SW 1271 (cell line): ENCODE measurements at places on chromosomes 1 and 21.

DNA sequence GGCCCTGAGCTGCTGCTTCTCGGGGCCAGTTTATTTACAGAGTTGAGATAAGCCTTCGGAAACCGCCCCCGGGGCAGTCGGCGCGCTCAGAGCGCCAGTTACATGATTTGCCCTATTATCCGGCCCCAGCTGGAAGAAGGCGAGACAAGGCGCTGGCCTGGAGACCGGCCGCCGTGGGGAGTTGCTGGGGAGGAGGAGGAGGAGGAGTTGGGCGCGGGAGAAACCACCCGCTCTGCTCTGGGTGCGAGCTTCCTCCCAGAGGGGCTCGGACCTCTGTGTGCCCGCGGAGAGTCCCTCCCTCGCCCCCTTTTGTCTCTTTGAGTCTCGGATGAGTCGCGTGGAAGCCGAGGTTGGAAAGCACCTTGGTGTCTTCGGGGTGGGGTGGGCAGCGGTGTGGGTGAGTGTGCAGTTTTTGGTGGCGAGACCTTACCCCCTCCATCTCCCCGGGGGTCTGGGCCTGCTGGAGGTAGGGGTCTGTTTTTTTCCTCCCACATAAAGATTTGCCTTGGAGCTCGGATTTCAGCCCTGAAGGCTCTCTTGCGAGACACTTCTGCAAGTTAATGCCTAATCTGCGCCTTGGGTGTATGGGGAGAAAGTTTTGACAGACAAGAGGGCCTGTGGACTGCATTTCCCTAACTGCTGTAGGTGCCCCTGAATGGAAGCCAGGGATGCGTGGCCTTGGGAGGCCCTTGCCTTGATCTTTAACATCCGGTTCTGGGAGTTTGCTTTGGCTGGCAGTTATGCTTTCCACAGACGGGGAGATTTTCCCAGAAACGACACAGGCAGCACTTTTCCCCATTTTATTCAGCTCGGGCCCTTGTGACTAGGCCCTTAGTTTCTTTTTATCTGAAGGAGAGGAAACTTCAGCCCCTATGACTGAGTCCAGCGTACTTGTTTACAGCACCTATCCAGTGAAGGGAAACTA is 80.0 kb downstream of the NDUFS5 start:
- DNase-seq, result peak; percentile 7

GRCh38 chr21:17536381-17536780 is 23.5 kb downstream of the CXADR start:
- no peak for DNase-seq

- no peak for DNase-seq
These were observed 137.1 kb downstream of the AKT3 start for GRCh38 chr1:243712941-243713340.

GRCh38 chr1:67159233-67159632 is 7.0 kb upstream of the IL23R start:
- DNase-seq, result no peak

DNA sequence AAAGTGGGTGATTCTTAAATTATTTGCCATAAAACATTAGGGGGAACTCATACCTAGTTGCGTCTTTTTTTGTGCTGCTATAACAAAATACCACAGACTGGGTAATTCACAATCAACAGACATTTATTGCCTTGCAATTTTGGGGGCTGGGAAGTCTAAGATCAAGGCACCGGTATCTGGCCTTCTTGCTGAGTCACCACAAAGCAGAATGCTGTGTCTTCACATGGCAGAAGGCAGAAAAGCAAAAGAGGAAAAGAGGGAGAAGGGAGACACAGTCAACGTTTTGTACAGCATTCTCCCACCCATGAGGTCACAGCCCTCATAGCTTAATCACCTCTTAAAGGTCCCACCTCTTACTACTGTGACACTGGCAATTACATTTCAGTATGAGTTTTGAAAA is 291.0 kb downstream of the CHRM3 start:
- no peak for DNase-seq

DNA sequence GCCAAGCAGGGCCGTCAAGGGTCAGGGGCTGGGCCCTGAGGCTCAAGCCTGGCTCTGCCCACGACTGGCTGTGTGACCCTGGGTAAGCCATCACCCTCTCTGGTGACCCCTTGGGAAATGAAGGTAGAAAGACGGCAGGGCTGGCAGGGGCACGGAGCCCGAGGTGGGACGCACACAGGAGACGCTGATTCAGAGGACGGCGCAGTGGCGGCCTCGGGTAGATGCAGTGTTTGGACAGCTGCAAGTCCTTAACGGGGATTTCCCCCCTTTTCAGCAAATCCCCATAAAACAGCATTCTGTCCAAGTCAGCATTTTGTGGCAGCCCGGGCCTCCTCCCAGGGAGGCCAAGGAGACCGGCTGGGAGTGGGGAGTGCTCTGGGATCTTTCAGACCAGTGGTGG is 16.7 kb downstream of the COL8A2 start:
- DNase-seq, result no peak

DNA sequence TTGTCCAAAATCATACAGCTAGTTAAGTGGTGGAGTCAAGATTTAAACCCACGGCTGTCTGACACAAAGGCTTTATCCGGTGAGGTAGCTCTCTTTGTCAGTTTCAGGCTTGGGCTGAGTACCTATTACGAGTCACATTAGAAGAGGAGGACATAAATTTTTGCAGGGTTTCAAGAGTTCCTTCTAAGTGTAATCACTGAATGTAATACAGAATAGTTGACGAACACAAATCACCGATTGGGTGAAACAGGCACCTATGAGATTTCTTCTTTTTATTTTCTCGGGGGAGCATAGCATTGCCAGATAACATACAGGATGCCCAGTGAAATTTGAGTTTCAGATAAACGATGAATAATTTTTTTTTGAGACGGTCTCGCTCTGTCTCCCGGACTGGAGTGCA is 847 bp downstream of the PSMD4 start:
- DNase-seq, result no peak

DNA sequence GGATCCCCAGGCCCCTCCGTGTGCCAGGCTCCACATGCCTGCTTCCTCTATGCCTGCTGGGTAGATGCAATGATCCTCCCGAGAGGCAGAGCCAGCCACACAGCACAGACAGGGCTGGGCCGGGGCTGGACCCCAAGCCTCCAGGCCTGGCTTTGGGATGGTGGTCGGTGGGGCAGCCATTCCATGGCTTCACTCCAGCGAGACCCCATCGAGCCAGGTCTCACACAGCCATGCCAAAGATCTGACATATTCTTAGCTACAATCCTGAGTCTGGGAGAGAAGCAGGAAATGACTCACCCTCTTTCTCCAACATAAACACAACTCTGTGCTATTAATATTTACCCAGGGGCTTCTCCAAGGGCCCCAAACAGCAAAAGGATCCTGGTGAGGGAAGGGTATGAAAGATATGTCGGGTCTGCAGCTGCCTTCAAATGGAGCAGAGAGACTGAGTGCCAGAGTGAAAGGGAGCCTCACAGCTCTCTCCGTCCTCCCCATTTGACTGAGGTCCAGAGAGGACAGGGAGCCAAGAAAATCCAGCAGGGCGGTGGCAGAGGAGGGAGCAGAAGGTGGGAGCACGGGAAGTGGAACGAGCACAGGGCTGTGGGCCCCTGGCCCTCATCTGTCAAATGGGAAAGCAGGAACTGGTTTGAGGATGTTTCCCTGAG is 639.5 kb downstream of the MATN1 start:
- no peak for DNase-seq

DNA sequence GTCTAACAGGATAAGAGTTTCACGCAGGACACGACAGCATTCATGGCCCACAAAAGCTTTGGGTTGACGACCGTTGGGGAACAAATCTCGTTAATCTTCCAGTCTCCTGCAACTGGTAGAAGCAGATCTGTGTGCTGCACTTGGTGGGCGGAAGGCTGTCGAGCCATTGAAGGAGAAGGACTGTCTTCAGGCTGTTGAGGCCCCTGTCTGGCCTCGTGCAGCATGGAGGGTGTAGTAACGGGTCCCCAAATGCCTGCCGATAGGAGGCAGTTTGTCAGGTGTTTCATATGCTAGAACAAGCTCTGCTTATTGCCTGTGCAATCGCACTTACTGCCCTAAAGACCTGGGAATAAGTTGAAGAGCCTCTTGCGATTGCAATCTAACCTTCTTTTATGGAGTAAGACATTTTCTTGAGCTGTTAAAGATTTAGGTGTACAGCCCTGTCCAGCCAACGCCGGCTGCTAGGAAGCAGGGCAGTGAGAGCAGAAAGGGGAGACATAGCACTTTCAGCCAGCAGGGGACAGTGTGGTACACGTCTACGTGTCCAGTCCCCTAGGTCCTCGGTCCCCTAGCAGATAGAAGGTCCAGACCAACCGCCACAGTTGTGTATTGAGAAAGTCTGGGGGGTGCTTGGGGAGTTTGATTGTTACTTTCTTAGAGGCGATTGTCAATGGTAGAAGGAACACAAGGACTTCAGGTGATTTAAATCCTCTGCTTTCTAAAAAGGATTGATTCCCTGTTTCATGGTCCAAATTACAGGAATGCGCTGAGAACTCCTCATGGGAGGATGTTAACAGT is 102.3 kb upstream of the TMPRSS2 start:
- DNase-seq, result peak; percentile 2

DNA sequence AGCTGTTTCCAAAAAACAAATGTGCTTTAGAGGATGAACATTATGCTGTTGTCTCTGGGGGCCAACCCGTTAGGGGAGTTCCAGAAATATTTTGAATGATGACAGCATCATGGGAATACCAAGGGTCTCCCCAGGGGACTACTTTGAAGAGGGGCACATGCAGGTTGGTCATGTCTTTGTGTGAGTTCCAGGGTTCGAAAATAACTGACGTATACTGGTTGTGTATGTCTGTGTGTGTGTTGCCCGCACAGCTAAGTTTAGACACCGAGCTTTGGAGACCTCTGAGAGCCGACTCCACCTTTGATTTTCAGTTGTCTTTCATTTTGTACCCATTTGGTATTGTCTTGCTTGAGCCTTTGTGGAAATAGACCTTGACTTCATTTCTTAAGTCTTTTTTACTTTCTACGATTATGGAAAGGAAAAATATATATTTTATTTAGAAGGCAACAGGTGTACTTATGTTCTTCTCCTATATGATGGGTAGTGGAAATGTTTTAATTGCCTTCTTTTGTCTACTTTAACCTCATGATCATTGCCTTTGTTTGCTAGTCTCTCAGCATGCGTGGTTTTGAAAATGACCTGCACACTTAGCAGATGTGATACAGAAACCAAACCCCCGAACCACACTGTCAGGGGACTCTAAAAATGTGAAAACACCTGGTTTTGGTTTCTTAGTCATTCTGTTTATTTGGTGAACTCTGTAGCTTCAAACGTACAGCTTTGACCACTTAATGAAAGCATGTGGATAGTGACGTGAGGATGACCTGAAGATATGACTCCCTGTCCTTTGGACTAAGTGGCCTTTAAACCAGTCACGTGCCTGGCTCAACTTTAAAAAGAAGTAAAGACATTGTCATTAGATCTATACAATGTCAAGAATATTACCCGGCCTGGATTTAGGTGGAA is 56.5 kb downstream of the GALNT2 start:
- DNase-seq, result no peak

DNA sequence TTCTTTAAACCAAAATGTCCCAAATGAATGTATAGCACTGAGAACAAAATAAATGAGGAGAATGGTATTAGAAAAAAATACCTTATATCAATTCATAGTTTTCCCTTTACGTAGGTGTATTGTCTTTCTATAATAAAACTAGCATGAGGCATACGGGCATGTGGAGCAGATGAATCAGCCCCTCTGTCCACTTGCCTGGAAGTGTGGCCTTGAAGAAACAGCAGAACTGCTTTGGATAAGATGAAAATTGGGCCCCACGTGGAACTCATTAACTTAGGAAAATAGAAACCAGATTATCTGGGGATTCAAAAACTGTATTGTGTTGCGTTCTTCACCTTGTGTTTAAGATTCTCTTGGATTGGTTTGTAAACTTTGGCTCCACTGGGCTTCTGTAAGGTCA is 356.8 kb upstream of the B3GALT2 start:
- DNase-seq, result no peak

- DNase-seq, result no peak
These were observed 13.6 kb downstream of the SDCCAG8 start for GRCh38 chr1:243269461-243269801.

DNA sequence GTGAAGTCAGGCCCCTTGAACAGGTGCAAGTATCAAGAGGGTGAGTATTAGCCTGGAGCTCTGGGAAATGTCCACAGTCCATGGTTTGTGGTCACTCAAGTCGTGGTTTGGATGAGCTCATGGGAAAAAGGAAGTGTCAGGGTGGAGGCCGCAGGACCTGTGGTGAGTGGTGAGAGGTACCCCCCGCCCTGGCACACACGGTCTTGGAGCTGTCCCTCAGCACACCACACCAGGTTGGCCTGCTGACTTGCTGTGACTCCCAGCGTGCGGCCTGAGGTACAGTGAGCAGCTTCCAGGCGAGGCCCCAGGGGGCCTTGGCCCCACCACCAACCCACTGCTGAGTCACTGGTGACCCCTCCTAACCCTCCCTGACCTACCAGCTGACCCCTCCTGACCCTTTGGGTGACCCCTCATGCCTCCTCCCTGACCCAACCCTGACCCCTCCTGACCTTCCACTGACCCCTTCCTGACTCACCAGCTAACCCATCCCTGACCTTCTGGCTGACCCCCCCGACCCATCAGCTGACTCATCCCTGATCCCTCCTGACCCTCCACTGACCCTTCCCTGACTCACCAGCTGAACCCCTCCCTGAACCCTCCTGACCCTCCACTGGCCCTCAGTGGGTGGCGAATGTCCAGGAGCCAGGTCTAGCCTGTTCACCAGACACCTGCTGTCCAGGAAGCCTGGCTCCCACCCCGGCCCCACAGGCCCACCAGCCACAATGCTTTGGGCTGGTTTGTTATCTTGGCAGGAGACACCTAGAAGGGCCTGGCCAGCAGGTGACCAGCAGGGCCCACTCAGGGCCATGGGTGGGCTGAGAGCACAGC is 34.8 kb upstream of the RNF187 start:
- peak; percentile 16 for DNase-seq

DNA sequence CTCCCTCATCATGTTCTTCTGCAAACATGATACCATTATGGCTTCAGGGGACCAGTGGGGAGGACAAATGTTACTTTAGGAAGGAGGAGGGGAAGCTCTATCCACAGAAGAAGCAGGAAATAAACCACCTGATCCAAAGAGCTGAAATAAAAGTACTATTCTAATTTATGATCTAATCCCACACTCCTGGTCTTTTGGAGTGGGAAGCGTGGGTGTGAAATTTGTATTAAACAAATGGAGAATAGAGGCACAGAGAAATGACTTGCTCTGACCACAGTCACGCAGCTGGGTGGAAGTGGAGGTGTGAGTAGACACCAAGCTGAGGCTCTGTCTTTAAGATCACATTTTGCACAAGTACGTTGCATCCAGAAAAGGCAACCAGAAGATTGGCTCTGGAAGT is 14.5 kb upstream of the STUM start:
- DNase-seq, result no peak
